Thymus (tissue), 14 donors: ENCODE measurements at places on chromosomes 2 and 18.

DNA sequence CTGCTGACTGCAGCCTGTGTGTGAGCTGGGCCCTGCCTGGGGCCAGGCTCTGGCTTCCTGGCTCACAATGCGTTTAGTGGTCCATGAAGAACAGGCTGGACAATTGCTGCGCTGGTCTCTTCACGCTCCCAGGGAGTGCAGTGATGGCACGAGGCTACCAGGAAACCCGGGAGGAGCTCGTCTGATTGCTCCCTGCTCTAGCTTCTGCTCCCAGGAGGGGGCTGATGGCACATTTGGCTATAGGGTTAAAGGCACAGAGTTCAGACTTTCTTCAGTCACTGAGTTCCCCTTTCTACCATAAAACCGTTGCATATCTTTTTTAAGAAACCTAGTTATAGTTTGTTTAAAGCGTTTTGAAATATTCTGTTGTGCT is 60.1 kb downstream of the KCNF1 start:
- no peak for DNase-seq

- DNase-seq, result no peak
Observed at GRCh38 chr2:12577567-12578253, 139.0 kb upstream of the TRIB2 start.

DNA sequence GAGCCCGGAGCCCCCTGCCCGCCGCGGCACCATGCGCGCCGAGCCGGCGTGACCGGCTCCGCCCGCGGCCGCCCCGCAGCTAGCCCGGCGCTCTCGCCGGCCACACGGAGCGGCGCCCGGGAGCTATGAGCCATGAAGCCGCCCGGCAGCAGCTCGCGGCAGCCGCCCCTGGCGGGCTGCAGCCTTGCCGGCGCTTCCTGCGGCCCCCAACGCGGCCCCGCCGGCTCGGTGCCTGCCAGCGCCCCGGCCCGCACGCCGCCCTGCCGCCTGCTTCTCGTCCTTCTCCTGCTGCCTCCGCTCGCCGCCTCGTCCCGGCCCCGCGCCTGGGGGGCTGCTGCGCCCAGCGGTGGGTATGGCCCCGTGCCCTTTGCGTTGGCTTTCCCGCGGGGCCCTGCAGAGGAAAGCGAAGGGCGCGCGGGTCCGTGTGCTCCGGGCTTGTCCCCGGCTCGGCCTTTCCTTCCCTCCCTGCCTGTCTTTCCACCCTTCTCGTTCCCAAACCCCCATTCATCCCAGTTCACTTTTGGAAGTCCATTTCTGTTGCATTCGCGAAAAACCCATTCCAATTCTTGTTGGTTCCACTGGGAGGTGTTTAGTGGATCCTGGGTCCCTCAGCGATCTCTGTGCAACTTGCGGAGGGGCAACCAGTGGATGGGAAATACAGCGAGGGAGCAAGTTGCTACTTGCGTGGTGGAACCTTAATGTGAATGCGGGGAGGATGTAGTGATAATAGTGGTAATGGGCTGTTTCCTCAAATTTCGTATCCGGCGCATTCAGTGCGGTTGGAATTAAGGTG is 599 bp downstream of the ADAM23 start:
- DNase-seq, result no peak

GRCh38 chr2:12718711-12719399 is 2.1 kb downstream of the TRIB2 start:
- DNase-seq, result no peak

GRCh38 chr18:47995654-47996053 is 65.2 kb upstream of the SMAD2 start:
- DNase-seq, result no peak

DNA sequence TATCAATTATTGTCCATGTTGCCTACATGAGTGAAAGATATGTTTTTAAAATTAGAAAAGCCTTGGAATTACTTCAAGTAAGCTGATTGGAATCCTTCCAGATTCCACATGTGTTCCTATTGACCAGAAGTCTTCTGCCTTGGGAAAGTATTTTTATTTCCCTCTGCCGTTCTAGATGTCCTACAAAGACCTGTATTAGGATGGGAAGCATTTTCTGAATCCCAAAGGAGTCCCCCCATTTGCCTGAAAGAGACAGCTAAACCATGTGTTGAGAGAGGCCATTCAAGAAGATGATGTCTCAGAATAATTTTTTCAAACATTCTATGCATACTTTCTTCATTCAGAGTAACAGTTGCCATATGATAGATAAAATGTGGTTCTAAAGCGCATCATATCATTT is 19.0 kb upstream of the MYO1B start:
- no peak for DNase-seq

GRCh38 chr2:175631245-175631623 is 370.8 kb downstream of the LNPK start:
- DNase-seq, result no peak

GRCh38 chr2:195646424-195646823 is 10.6 kb upstream of the SLC39A10 start:
- no peak for DNase-seq

GRCh38 chr18:57833441-57834101 is 30.5 kb upstream of the ATP8B1 start:
- DNase-seq, result no peak

GRCh38 chr18:70503060-70503459 is 214.2 kb downstream of the SOCS6 start:
- no peak for DNase-seq

DNA sequence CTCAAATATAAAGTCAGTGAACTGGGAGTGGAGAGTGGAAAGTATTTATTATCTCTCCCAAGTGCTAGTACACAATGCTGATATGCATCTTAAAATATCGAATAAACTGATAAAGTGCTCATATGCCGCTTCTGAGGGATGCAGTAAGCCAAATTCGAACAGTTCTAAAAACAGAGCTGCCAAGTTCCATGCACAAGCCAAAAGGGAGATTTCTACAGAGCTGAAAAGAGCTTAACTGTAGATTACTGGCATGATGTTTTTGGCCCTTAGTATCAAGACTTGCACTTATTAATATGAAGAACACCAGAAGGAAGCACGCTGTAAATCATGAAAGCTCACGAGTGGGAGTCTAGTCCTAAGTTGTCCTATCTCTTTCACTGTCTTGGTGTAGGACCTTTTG is 7.9 kb downstream of the TMEFF2 start:
- DNase-seq, result no peak

DNA sequence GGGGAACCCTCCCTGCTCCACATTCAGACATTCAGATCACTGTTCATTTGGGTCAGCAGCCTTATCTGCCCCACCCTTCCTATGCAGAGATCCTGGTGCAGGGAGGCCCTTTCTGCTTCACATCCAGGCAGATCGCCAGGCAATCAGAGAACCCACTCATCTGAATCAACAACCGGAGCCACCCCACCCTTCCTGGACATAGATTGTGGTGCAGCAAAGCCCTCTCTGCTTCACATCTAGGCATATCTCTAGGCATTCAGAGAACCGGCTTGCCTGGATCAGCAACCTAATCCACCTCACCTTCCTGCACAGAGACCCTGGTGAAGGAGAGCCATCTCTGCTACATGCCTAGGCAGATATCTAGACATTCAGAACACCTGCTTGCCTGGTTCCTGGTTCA is 184.5 kb upstream of the CNTNAP5 start:
- DNase-seq, result no peak

DNA sequence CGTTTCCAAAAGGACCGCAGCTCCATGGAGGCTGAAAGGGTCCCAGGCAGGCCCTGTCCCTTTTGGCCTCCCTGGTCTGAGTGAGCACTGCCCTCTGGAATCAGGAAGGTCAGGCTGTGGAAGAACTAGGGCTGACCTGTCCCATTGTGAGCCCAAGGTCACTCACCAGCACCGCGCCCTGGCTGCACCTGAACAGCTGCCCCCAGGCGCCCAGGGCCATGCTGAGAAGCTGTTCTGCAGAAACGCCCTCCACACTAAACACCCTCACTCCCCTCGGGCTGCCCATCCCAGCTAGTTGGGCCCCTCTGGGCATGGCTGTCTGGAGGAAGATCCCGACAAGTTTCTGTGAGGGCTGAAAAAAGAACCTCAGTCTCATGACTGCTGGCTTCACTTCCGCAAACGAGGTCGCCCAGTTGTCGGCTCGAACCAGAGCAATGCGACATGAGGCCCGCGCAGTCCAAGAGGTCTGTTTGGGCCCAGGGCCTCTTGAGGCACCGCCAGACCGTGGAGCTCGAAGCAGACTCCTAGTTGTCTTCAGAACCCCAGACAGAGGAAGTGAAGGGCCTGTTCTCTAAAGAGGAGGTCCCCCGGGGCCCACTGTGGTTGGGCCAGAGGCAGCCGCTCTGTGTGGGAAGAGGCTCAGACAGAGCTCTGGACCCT is 64.4 kb downstream of the INPP5D start:
- DNase-seq, result no peak

DNA sequence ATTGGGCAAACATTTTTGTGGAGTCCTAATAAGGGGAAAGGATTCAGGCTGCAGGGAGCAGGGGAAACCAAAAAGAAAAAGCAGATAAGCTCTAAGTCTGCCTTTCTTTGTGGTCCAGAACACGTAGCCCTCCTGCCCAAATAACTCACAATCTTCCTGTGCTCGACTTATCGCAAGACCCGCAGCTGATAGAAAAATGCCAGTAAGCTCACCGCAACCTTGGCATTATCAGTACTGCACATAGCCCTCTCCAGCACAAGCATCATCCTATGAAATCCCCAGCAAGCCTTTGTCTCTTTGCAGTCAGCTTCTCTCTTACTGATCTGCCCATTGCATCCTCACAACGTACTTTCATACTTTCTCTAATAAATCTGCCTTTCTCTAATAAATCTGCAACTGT is 202.4 kb upstream of the HNRNPA3 start:
- DNase-seq, result no peak

DNA sequence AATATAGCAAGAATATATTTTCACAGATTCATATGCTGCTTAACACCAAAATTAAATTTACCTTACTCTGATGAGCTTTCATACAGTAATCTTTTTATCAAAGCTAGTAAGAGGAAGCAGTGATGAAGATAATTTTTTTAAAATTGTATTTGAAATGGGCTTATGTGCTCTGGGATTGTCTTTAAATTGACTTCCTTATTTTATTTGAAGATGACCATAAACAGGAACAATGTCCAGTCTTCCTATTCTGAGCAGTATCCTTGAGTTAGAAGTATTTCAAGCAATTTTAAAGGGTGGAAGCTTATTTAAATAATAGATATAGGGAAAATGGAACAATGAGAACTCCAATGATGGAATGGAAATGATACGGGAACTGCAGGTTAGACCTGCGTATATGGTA is 211.6 kb downstream of the MCFD2 start:
- no peak for DNase-seq

DNA sequence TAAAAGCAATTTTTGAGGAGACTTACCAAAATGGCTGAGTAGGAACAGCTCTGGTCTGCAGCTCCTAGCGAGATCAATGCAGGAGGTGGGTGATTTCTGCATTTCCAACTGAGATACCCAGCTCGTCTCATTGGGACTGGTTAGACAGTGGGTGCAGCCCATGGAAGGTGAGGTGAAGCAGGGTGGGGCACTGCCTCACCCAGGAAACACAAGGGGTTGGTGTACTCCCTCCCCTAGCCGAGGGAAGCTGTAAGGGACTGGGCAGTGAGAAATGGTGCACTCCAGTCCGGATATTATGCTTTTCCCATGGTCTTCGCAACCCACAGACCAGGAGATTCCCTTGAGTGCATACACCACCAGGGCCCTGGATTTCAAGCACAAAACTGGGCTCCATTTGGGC is 419.0 kb downstream of the NUP35 start:
- DNase-seq, result no peak

GRCh38 chr2:2107141-2107540 is 223.9 kb downstream of the MYT1L start:
- DNase-seq, result no peak

- DNase-seq, result no peak
Observed at GRCh38 chr2:10982931-10983701, 71.4 kb downstream of the KCNF1 start.

GRCh38 chr2:75162259-75162658 is 37.1 kb downstream of the TACR1 start:
- DNase-seq, result no peak

DNA sequence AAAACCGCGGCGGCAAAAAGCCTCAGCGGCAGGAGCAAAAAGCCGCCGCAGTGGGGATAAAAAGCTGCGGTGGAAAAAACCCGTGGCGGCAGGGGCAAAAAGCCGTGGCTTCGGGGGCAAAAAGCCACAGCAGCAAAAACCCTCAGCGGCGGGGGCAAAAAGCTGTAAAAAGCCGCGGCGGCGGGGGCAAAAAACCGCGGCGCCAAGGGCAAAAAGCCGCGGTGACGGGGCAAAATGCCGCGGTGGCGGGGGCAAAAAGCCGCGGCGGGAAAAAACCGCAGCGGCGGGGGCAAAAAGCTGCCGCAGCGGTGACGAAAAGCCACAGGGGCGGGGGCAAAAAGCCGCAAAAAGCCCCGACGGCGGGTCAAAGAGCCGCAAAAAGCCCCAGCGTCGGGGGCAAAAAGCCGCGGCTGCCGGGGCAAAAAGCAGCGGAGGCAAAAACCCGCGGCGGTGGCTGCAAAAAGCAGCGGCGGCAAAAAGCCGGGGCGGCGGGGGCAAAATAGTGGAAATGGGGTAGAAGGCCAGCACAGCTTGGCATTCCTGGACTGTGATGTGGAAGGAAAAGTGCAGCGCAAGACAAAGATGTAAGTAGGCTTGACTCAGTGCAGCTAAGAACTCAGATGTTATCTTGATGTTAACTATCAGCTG is 151.8 kb downstream of the ANKRD30BL start:
- DNase-seq, result no peak

GRCh38 chr2:103963146-103963725 is 890.7 kb upstream of the POU3F3 start:
- no peak for DNase-seq
